ENCODE measurements at places on chromosomes 1 and 21. TPM values are rescaled to one million over a fixed set of nuclear protein-coding genes. Genes with fewer than 3 reads are reported as not detected.

The BRINP3 gene
- 1.2 TPM for total RNA-seq

DNA sequence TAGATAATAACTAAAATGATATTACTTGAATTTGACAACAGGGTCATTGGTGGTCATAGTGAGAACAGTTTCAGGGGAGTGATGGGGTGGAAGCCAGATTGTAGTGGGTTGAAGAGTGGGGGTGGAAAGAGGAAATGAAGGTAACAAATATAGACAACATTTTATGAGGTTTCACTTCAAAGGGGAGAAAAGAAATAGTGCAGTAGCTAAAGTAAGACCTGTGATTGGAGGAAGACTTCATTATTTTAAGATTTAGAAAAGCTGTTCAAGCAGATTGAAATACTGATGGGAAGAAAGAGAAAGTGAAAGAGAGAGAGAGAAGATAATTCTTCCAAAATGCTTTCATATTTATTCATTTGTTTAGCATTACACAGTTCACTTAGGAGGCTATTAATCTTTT lies 52.0 kb upstream of the KCNA3 start:
- H3K27ac ChIP-seq, result no peak overlapping the region
- H3K36me3 ChIP-seq, result no peaks in the 10 kb centered on the region
- no peak for DNase-seq

The TSTD1 gene
- total RNA-seq, result 50.6 TPM

GRCh38 chr1:212587016-212587887 lies 21.3 kb upstream of the ATF3 start:
- no peaks in the 10 kb centered on the region for H3K36me3 ChIP-seq
- H3K4me3 ChIP-seq, result no peak overlapping the region
- H3K27ac ChIP-seq, result no peak overlapping the region
- no peaks in the 10 kb centered on the region for H3K4me1 ChIP-seq

DNA sequence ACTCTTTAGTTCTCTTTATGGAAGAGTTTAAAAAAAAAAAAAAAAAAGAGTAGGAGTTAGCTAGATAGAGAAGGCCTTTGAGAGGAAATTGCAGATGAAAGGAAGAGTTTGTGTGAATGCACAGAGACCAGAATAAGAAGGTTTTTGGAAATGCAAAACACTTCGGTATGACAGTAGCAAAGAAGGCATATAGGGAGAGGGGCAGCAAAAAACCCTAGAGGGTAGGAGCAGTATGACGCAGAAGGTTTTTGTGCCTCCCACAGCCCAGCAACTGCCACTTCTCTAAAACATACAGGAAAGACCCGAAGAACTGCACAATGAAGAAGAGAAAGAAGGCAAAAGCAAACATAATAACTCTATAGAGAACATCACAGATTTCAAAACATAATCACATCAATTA lies 84.3 kb downstream of the WDR64 start:
- no peaks in the 10 kb centered on the region for H3K36me3 ChIP-seq
- no peak overlapping the region for H3K4me3 ChIP-seq
- no peak overlapping the region for H3K27ac ChIP-seq
- DNase-seq, result no peak

The CACNA1E gene
- total RNA-seq, result 0.06 TPM

The S100B gene
- total RNA-seq, result 4.5 TPM

The ST6GALNAC3 gene
- 5.6 TPM for total RNA-seq

The PLA2G2F gene
- not detected for total RNA-seq

The RPTN gene
- total RNA-seq, result not detected

DNA sequence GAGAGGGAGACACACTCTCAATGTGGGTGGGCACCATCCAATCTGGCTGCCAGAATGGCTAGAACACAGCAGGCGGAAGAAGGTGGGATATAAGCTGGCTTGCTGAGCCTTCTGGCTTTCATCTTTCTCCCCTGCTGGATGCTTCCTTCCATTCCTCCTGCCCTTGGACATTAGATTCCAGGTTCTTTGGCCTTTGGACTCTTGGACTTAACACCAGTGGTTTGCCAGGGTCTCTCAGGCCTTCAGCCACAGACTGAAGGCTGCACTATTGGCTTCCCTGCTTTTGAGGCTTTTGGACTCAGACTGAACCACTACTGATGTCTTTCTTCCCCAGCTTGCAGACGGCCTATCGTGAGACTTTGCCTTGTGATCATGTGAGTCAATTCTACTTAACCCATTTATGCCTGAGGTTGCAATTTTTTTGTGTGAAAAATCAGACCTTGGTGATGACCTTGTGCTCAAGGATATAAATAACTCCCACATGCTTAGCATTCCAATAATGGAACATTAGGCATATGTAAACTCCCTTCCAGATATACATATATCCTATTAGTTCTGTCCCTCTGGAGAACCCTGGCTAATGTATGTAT lies 56.7 kb upstream of the CD55 start:
- no peak overlapping the region for H3K27ac ChIP-seq
- no peaks in the 10 kb centered on the region for H3K4me1 ChIP-seq
- DNase-seq, result no peak

- no peaks in the 10 kb centered on the region for H3K36me3 ChIP-seq
- peaks cover 14% of the 10 kb centered on the region for H3K4me1 ChIP-seq
- DNase-seq, result no peak
These were observed 27.6 kb upstream of the HHAT start for GRCh38 chr1:210300923-210301614.

DNA sequence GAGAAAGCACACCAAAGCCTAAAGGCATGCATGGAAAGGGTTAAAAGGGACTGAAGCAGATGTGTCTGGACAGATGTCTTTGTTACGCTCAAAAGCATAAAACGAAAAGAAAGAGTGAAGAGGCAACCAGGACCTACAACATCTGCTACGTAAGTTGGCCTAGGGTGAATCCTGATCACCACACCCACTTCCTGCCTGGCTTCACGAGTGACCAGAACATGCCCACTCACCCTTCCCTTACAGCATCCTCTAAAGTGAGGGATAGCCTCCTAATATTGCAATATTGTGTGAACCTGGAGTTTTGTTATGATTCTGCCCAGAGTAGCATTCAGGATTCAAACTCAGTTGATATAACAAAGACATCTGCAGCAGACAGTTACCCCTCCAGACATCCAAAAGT lies 10.6 kb upstream of the OLIG2 start:
- peaks cover 6% of the 10 kb centered on the region for H3K4me1 ChIP-seq
- no peak overlapping the region for H3K4me3 ChIP-seq
- no peaks in the 10 kb centered on the region for H3K36me3 ChIP-seq
- H3K27me3 ChIP-seq, result peaks cover 41% of the 10 kb centered on the region
- DNase-seq, result no peak

GRCh38 chr1:200872446-200873115 lies at the start of gene GPR25:
Gene GPR25, plus strand, starts transcription at chr1:200872981. Its CDS starts 57 bp downstream, at chr1:200873038.
- H3K4me1 ChIP-seq, result peaks cover 15% of the 10 kb centered on the region
- peaks cover 55% of the 10 kb centered on the region for H3K27me3 ChIP-seq
- no peak within 1 kb of the TSS for H3K27ac ChIP-seq
- H3K36me3 ChIP-seq, result no peaks in the 10 kb centered on the region

The ATP6V1G3 gene
- total RNA-seq, result not detected

The PCBP3 gene
- total RNA-seq, result 3.8 TPM

The FBXO28 gene
- total RNA-seq, result 24.9 TPM

GRCh38 chr1:149936170-149936991 lies at the start of gene MTMR11:
Gene MTMR11, minus strand, starts transcription at chr1:149936879. Its CDS starts 232 bp downstream, at chr1:149936647.
- no peak within 1 kb of the TSS for H3K27ac ChIP-seq
- H3K4me1 ChIP-seq, result peaks cover 23% of the 10 kb centered on the region
- H3K36me3 ChIP-seq, result no peaks in the 10 kb centered on the region

DNA sequence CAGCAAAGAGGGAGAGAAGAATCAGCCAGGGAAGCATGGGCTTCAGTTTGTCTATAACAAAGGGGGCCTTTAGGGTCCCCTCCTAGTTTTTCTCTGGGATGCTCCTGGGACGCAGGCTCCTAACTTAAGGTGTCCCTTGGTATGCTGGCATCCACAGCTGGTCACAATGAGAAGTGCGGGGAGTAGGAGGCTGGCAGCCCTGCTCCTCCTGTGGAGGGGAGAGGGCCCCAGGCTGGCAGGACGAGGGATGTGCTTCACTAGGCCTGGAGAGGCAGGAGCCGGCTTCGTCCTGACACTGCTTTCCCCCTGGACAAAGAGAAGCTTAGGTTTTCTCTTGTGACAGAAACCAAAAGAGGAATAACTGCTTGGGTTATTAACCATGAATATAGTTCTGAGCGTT lies 67.6 kb downstream of the NENF start:
- no peaks in the 10 kb centered on the region for H3K36me3 ChIP-seq
- DNase-seq, result no peak
- no peaks in the 10 kb centered on the region for H3K27me3 ChIP-seq
- no peaks in the 10 kb centered on the region for H3K4me1 ChIP-seq
- H3K27ac ChIP-seq, result no peak overlapping the region

- DNase-seq, result no peak
- peaks cover 11% of the 10 kb centered on the region for H3K4me1 ChIP-seq
- no peaks in the 10 kb centered on the region for H3K27me3 ChIP-seq
- H3K4me3 ChIP-seq, result no peak overlapping the region
- peak overlapping the region; percentile 53 for H3K27ac ChIP-seq
- no peaks in the 10 kb centered on the region for H3K36me3 ChIP-seq
These were observed 25.8 kb downstream of the DESI2 start for GRCh38 chr1:244678697-244679096.

The SPATC1L gene
- 4.7 TPM for total RNA-seq

GRCh38 chr1:1752190-1752589 lies 26.1 kb downstream of the NADK start:
- no peak overlapping the region for H3K27ac ChIP-seq
- H3K27me3 ChIP-seq, result no peaks in the 10 kb centered on the region
- H3K4me3 ChIP-seq, result no peak overlapping the region
- H3K4me1 ChIP-seq, result no peaks in the 10 kb centered on the region
- H3K36me3 ChIP-seq, result peaks cover 51% of the 10 kb centered on the region

GRCh38 chr1:209485167-209485566 lies 98.3 kb upstream of the CAMK1G start:
- no peaks in the 10 kb centered on the region for H3K36me3 ChIP-seq
- no peaks in the 10 kb centered on the region for H3K4me1 ChIP-seq
- no peak overlapping the region for H3K27ac ChIP-seq
- DNase-seq, result no peak
- H3K27me3 ChIP-seq, result no peaks in the 10 kb centered on the region

DNA sequence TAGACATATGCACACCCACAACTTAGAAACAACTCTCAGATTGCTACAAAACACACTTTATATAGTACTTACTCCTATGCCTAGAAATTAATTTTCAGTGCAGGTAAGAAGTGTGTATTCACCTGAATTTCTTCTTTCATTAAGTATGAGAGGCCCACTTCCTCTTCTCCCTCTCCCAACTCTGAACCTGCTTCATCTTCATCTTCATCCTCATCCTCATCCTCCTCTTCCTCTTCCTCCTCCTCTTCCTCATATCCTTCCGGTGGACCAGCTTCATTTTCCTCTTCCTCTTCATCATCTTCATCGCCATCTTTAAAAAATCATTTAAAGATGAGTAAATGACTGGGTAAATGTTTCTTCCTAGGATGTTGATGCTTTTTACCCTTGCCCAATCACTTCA lies 9.4 kb downstream of the ANP32E start:
- no peak for DNase-seq
- no peak overlapping the region for H3K4me3 ChIP-seq
- no peaks in the 10 kb centered on the region for H3K27me3 ChIP-seq
- H3K27ac ChIP-seq, result no peak overlapping the region

GRCh38 chr1:102715150-102715549 lies 393.2 kb downstream of the COL11A1 start:
- H3K36me3 ChIP-seq, result no peaks in the 10 kb centered on the region
- H3K27me3 ChIP-seq, result no peaks in the 10 kb centered on the region

DNA sequence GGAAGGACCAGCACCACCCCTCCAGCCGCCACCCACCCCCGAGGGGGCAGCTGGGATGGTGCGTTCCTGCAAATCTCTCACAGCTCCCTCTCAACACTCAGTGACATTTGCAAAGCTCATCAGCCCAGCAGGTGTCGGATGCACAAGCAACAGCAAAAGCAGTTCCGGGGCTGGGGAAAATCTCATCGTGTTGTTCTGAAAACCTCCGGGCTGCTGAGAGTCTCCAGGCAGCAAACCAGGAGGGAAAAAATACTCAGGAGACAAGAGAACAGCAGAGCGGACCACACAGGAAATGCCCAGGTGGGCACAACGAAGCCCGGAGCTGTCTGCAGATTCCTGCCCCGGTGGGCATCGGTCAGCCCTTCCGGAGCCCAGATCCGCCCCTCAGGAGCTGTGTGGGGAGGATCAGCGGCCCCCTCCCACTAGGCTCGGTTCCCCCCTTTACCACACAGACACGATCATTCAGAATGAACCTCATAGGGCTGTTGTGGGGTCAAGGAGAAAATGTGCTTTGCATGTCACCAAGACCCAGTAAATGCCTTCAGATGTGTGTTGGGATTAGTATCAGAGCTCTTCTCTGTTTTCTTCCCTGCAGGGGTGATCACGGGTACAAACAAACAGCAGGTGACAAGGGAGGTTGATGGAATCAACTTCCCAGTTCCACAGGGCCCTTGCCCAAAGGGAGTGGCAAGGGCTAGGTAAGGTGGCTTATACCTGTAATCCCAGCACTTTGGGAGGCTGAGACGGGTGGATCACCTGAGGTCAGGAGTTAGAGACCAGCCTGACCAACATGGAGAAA lies 127.0 kb upstream of the TIAM1 start:
- no peaks in the 10 kb centered on the region for H3K27me3 ChIP-seq
- no peak overlapping the region for H3K4me3 ChIP-seq
- no peak overlapping the region for H3K27ac ChIP-seq
- no peaks in the 10 kb centered on the region for H3K36me3 ChIP-seq

The CELA2B gene
- total RNA-seq, result not detected

The ZC3H12A gene
- 22.9 TPM for total RNA-seq

The BARHL2 gene
- not detected for total RNA-seq

DNA sequence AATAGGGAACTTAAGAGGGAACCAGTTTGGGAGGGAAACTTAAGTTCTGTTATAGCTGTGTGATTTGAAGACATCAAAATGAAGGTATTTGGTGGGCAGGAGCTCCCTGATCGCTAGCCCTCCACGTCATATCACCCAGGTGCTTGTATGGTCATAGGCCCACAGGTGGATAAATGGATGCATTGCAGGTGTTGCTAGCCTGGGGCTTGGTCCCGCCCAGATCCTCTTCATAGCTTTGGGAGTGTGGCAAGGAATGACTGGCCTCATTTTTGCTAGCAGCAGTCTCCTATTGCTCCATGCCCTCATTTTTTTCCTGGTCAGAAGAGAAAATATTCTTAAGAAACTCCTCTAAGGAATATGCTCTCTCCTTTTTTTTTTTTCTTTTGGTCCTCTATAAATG lies 11.3 kb downstream of the GNPAT start:
- H3K4me3 ChIP-seq, result no peak overlapping the region
- H3K4me1 ChIP-seq, result no peaks in the 10 kb centered on the region
- H3K27ac ChIP-seq, result no peak overlapping the region
- no peaks in the 10 kb centered on the region for H3K27me3 ChIP-seq
- H3K36me3 ChIP-seq, result peaks cover 59% of the 10 kb centered on the region
